ENCODE measurements at places on chromosomes 12 and 14.

GRCh38 chr14:103198131-103199105 is 75.2 kb downstream of the TNFAIP2 start:
- DNase-seq: no peak

- no peak for DNase-seq
Measured at GRCh38 chr12:39395866-39396265, 47.1 kb downstream of the KIF21A start.

DNA sequence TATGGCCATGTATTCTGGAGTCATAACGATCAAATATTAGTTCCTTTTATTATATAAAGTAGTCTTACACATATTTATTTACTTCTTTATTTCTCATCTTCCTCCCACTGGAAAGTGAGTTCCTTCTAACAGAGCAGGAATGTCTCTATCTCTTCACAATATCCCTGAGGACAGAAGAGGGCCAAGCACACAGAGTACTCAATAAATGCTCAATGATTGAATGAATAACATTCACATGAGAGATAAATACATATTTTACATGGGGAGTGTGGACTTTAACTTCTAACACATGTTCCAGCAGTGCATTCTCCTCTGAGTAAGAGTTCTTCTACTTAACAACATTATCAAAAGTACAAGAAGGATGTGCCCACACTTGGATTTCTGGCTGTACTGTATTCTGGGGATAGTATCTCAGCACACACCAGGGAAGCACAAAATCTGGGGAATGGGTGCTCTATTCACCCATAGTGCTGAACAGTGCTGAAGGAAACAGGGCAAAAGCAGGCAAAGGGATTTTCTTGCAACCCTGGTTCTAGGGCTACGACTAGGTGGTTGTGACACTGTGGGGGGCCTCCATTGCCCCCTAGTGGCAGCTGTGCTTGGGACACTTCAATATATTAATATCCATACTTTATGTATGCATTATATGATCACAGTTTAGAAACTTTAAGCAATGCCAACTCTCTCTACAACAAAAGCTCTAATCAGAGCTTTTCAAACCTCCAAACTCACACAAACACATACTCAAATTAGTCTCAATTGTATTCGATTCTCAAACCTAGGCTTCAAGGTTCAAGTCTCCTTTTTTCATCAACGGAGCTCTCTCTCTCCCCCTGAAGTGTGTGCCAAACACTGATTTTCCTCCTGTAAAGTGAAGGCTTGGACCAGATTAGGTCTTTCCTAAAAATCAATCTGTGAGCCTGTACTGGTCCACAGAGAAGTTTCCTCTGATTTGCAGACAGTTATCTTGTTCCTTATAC is 115.5 kb downstream of the SLC2A13 start:
- peak; percentile 75 for DNase-seq

DNA sequence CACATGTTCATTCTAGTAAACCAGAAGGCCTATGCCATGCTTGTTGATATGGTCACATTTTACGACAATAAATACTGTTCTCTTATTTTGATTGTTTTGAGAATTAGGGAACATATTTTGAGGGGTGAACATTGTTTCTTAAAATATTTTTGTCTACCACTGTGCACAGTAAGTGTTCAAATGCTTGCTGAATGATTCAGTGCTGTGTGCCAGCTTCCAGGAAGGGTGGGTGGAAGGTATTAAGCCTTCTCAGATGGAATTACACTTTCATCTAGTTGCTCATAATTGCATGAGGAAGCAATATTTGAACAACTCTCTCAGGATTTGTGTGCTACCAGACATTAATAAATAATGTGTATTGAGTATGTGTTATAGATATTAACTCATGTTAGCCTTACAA is 15.5 kb upstream of the TMX1 start:
- no peak for DNase-seq

- DNase-seq: no peak
Measured at GRCh38 chr12:12336511-12336910, 13.5 kb downstream of the MANSC1 start.

- no peak for DNase-seq
Measured at GRCh38 chr14:80316441-80316840, 105.1 kb upstream of the DIO2 start.

DNA sequence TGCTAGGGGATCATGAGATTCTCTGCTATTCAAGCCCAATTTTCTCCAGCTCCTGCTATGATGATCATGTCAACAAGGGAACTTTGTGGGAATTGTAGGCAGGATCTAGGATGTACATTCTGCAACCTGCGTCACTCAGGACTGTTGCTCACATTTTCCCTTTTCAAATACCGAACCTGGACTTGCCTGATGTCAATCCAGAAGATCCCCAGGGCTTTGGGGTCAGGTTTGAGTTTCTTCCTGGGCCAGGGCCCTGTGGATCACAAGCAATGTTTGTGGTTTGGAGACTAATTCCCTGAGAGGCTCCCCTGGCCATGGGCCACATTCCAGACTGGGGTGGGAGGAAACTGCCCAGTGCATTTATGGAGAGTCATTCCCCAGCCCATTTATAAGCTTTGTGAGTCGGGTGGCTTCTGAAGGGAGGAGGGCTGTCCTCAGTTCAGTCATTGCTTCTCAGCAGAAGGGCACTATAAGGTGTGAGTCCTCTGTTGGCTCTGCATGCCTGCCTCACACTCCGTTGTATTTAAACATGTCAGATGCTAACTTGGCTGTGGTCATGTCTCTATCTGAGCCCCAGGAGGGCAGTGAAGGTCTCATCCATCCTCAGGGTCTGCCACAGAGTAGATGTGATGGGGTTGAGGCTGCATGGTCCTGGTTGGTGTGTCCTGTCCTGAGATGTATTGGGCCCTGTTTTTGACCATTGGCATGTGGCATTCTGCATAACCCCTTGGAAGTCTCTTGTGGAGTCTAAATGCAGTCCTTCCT is 6.5 kb downstream of the KRT86 start:
- no peak for DNase-seq

DNA sequence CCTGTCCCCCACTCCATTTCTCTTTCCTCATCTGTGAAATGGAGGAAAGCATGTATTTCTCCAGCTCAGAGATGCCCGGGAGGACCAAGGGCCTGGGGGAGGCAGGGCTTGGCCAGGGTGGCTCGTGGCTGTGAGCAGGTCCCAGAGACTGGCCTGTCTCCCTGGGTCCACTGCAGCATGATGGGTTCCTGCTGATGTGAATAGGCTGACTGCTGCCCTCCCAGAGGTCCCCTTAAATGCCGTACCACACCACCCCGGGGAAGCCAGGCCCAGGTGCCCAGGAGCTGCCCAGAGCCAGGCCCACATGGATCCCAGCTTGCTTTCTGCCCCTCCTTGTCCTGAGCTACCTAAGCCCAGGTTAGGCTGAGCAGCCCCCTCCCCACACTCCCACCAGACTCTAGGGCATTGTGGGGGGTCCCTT is 158.2 kb upstream of the C14orf180 start:
- DNase-seq: no peak

- peak; percentile 20 for DNase-seq
Measured at GRCh38 chr12:108691998-108692808, 39.1 kb downstream of the CORO1C start.

GRCh38 chr14:74695406-74695805 is 17.5 kb downstream of the AREL1 start:
- DNase-seq: no peak

DNA sequence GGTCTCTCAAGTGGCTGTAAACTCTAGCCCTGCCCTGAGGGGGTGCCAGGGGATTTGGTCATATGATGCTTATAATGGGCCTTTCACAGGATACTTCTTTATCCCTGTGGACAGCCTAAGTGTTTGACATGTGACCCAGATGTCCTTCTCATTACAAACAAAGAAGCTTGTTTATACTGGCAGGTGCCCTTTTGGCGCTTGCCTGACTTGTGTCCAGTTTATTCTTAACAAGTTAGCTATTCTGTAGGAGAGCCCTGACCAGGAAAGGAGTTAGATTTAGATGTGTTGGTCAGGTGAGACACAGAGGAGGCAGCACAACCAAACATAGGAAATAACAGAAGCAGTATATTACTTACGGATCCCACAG is 51.9 kb downstream of the CCDC91 start:
- no peak for DNase-seq

- no peak for DNase-seq
Measured at GRCh38 chr14:93493054-93493453, 62.3 kb downstream of the UNC79 start.

- DNase-seq: no peak
Measured at GRCh38 chr12:80553316-80553715, 109.3 kb downstream of the PTPRQ start.

- DNase-seq: no peak
Measured at GRCh38 chr14:93705513-93706156, 82.7 kb downstream of the PRIMA1 start.

- DNase-seq: no peak
Measured at GRCh38 chr12:11559626-11560340, 89.7 kb upstream of the ETV6 start.

DNA sequence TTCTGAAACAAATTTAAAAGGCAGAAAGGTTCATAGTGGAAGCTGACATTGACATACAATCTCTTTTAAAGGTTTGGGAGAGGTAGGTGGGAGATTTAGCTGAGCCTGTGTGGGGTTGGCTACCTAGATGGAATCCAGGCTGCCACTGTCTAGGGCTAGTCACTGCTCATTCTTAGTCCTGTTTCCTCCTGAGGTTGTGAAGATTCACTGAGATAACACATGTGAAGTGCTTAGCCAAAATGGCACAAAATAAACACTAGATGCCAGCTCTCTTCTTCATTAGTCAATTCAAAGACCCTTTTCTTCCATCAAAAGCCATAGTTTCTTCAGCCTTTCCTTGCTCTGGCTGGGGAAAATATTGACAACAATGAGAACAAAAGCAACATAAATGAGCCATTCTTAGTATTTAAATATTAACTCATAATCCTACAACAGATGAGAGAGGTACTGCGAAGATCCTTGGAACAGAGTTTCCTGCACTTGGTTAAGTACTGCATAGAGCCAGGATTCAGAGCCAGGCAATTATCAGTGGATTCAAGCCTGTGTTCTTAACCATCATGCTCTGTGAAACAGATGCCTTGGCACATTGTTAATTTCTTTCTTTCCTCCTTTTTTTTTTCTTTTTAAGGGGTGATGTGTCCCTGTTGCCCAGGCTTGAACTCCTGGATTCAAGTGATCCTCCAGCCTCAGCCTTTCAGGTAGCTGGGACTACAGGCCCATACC is 3.5 kb downstream of the MYF6 start:
- no peak for DNase-seq

- DNase-seq: peak; percentile 95
Measured at GRCh38 chr14:22986508-22987054, 4.2 kb upstream of the AJUBA start.

GRCh38 chr12:91053951-91054715 is 3.7 kb downstream of the KERA start:
- DNase-seq: no peak

GRCh38 chr14:36217027-36217426 is 40.5 kb upstream of the PTCSC3 start:
- DNase-seq: no peak

DNA sequence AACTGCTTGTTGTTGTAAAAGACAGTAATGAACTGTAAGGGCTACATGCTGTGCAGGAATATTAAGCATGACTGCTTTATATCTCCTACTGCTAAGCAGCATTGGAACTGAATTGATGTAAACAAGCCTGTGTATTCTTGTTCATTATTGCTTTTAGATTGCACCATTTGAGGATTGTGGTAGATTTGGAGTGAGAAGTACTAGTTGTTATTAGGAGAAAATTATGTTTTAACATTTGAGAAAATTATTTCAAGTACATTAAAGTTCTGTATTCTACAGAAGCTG is 212.7 kb downstream of the ERC1 start:
- DNase-seq: no peak

DNA sequence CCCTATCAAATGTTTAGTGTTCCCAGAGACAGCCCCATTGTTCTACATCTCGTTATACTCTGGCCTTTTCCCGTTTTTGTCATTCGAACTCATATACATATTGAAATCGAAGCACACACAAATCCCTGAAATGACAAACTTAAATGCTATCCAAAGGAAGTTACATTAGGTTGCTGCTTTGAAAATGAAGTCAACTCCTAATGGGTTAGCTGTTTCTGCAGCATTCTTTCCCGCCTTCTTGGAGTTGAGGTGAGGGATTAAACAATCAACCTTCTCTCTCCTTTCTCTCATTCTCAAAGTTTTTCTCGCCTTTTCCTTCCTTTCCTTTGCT is 642 bp upstream of the PHC1 start:
- DNase-seq: no peak

DNA sequence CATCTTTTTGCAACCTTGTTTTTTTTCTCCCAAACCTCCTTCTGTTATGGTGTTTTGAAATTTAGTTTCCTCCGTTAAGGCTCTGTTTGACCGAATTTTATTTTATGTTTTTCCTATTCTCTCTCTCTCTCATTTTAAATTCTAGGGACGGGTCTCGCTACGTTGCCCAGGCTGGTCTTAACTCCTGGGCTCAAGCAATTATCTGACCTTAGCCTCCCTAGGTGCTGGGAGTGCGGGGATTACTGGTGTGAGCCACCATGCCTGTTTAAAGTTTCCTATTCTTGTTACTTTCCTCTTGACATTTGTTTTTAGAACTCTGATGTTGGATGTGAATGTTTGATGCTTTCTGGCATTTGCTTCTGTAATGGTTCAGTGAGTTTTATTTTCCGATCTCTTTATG is 1.0 kb downstream of the ZC3H14 start:
- no peak for DNase-seq

GRCh38 chr12:93813186-93813585 is 136.0 kb downstream of the CRADD start:
- DNase-seq: no peak

- no peak for DNase-seq
Measured at GRCh38 chr12:115823635-115824034, 453.9 kb downstream of the MED13L start.

- DNase-seq: no peak
Measured at GRCh38 chr12:83224012-83224411, 537.3 kb downstream of the TMTC2 start.

GRCh38 chr12:79674629-79675028 is 16.1 kb downstream of the PAWR start:
- DNase-seq: no peak

DNA sequence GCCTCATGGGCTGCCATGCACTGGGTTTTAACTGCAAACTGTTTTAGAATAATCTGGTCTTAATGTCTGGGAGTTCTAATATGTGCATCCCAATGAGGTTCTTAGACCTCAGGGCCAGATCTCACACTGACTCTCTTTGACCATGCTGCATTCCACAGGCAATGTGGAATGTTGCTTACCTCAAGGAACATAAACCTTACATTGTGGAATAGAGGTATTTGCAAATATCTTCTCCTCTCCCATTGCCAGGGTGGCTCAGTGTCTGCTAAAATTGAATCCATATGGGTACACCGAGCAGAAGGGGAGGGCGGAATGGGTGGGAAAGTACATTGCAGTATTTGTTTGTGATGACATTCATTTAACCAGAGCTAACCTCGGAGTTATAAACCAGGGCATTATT is 78.6 kb downstream of the CHST11 start:
- no peak for DNase-seq

- no peak for DNase-seq
Measured at GRCh38 chr12:81968421-81968820, 209.3 kb upstream of the PPFIA2 start.

DNA sequence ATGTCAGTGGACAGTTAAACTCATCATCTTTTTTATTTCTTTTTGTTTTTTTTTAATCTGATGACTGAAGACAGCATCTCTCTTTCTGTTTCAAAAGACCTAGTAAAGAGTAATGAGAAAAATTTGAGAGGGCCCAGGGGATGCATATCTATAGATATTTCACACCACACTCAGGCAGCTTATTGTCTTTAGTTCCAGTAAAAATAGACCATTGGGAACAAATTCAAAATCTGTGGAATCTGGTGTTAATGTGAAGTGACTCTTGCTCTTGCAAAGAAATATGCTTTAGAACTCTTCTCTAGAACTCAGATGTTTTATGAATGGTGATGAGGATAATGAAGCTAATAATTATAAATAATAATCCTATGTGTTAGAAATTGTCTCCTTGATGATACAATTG is 214.5 kb upstream of the ATP2B1 start:
- DNase-seq: no peak

- DNase-seq: no peak
Measured at GRCh38 chr12:63968673-63969072, 124.2 kb downstream of the SRGAP1 start.
